ENCODE measurements at places on chromosomes 7 and 10.

GRCh38 chr7:43318188-43318770 is 205.8 kb downstream of the HECW1 start:
- DNase-seq = no peak

GRCh38 chr10:101015582-101015973 is 15.4 kb downstream of the PDZD7 start:
- no peak for DNase-seq

DNA sequence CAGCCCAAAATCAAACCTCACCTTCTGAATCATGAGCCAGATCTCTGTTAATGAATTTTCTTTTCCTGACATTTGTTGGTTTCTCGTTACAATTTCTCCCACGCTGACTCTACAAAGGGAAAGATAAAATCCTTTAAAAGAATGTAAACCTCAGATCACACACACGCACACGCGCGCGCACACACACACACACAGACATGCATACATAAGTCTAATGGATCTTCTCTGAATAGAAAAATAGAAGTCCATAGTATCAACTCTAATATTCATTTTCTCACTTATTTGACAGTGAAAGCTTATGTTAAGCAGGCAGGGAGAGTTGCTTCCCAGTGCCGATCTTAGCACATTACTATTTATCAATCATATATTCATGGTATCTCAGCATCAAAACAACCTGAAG is 1.4 kb downstream of the ETV1 start:
- DNase-seq = peak; percentile 18

GRCh38 chr7:18294411-18294810 is 201.1 kb upstream of the HDAC9 start:
- DNase-seq = no peak

- DNase-seq = no peak
Observed at GRCh38 chr7:135791543-135792362, 43.1 kb upstream of the FAM180A start.

DNA sequence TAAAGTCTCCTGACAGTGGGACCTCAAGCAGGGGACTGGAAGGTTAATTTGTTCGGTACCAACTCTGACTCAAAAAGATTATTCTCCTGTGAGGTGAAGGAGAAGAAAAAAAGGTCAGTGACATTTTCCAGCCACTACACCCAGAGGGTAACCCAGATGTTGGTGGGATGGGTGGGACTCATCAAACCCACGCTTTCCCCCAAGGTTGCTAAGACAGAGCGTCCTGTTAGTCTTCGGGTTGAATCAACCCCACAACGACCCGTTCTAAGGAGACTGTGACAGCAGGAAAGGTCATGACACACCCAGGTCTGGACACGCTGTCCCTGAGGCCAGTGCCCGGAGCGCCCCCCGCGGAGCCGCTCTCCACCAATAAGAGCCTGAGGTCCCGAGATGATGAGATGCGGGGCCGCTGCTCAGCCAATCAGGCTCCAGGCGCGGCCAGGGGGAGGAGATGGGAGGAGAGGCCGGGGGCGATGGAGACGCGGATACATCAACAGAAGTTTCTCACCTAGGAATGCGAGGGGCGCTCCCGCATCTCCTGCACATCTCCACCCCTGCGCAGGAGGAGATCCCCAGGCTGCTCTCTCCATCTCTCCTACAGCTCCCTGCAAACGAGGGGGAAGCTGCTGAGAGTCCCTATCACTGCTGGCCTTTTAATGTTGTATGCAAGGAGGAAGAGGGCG is at the start of gene WNT16:
Gene WNT16 (plus strand): TSS at position 493 of the 683 bp plus-strand sequence. CDS start 293 bp downstream, outside the sequence.
- peak; percentile 75 for DNase-seq

DNA sequence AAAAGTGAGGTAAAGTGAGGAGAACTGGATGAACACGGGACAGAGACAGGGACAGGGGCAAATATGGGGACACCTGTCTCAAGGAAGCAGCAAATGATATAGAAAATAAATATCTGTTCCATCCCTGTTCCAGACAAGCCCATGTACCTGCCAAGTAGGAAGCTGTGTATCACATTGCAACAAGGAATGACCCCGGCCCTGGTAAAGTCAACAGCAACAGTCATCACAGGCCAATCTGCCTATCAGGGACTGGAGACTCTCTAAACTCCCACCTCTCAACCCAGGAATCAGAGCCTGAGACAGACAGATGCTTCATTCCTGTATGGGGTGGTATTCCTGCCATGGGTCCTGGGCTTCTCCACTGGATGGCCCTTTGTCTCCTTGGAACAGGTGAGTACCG is 156.6 kb upstream of the PRSS1 start:
- DNase-seq = no peak

- no peak for DNase-seq
Observed at GRCh38 chr10:128534686-128535085, 408.5 kb upstream of the MKI67 start.

DNA sequence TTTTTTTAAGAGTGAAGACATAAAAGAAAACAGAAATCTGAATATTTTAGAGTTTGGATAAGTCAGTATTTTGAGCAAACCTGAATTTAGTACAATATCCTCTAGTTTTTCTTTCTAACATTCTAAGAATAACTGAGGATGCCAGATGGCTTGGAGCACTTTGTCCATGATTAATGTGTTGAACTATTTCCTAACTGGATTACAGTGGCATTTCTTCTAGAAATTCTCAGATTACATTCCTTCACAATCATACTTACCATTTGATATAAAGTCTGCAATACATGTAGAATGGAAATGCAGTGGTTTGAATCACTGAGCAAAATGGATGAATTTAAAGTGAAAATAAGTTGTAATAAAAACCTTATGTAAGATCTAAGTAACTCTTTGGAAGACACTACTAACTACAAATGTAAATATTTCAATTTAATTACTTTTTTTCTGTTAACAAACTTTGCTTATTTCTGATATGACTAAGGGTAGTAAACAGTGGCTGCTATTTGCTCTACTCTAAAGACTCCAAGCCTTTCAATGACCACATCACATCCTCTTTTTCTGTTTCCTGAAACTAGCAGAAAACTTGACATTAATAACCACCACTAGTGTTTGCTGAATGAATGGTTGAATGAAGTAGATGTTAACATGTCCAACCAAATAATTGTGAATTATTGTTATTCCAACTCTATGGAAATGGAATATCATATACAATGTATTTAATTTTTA is 102.8 kb downstream of the PRKG1 start:
- DNase-seq = no peak

DNA sequence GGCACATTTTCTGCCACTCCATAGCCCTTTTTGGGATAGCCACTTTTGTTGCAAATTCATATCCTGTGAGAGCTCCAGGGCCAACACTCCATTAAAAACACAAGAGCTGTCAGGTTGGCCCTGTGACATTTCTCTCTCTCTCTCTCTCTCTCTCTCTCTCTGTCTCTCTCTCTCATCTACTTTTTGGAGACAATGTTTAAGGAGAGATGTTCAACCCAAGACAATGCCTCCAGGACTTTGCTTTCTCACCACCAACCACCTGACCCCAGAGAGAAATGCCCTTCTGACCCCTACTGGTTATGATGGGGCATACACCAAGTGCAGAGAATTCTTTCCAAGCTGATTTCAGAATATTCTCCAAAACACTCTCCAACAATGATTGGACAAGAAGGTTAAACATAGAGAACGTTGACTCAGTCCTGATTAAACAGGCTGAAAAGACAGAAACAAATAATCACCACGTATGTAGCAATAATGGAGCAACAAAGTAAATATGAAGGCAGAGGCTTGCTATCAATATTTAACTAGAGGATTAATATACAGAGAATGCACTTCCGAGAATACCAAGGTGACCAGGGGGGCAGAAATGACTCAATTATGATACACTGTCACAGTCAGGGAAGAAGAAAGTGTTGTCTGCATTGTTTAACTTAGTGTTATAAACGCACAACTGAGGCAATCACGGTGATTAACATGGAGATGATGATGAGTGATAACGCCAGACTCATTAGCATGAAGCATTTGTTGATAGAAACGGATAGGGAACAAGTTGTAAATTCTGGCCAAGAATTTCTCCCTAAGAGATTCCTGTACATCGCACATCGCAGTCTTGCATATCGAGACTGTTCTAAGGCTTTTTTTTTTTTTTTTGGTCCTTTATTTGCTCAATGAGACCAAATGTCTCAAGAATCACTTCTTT is 178.5 kb downstream of the NRP1 start:
- DNase-seq = no peak

GRCh38 chr10:88038268-88038667 is 174.8 kb downstream of the PTEN start:
- no peak for DNase-seq

DNA sequence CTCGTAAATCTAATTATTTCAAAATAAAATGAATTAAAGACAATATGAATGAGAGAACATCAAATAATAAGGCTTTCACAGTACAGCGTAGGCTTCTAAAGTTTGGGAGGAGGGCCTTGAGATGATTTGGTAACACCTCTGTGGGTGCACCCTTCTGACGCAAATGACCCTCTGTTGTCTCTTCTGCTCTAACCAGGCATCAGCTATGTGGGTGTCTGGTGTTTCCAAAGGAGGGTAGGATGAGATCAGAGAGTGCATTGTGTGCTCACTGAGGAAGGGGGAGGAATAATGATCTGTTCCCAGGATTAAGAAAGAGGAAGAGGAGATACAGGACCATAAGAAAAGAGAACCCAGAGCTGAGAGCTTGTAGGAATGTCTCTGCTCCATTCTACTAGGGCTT is 420.4 kb downstream of the SDK1 start:
- DNase-seq = no peak

GRCh38 chr10:46292573-46293023 is 5.8 kb downstream of the ANTXRL start:
- DNase-seq = peak; percentile 68

- DNase-seq = peak; percentile 36
Observed at GRCh38 chr10:105974803-105975456, 1189.6 kb downstream of the SORCS1 start.

- no peak for DNase-seq
Observed at GRCh38 chr10:17109475-17110207, 20.0 kb downstream of the CUBN start.

- DNase-seq = no peak
Observed at GRCh38 chr10:52954407-52954806, 181.8 kb upstream of the MBL2 start.

DNA sequence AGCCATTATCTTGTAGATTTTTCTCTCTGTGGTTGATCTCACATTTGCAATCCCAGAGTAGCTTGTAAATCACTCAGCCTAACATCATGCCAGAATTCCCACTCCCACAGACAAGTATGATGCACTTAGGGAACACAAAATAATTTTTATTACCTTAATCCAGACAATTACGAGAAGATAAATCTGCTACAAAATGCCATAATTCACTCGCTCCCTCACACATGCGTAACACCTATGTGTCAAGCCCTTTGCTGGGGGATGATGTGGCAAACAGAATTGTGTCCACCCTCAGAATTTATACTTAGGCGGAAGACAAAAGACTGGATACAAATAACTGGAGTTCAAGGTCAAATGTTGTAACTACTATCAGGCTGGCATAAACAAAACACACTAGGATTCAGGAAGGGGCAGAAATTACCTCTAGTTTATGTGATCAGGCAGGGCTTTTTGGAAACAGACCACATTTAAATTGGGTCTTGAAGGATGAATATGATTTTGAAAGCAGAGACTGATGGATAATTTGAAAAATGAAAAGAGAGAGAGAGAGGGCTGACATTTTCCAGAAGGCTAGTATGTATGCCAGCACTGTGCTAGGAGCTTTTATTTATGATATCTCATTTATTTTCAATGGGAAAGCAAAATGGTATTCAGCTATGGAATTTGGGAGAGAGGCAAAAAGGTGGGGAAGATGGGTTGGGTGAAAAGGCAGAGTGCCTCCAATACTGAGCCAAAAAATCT is 69.8 kb downstream of the DOCK4 start:
- no peak for DNase-seq

GRCh38 chr7:10802526-10802925 is 171.1 kb upstream of the PHF14 start:
- no peak for DNase-seq

DNA sequence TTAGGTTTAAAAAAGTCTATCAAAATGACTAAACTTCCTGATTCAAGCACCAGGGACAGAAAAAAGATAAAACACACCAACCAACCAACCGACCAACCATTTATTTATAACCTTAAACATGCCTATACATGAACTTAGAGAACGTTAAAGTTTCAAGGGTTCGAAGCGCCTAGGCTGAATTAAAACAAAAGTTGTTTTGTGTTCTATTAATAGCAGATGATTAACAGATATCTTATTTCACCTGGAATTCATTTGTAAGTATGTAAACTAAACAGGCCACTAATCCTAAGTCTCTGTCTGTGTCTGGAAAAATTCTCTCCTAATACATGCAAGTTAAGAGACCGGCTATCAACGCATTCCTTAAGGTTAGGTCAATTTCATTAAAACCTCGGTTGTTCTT is 1.4 kb downstream of the BAIAP2L1 start:
- DNase-seq = no peak

- DNase-seq = no peak
Observed at GRCh38 chr7:746155-747061, 19.3 kb upstream of the PRKAR1B start.

DNA sequence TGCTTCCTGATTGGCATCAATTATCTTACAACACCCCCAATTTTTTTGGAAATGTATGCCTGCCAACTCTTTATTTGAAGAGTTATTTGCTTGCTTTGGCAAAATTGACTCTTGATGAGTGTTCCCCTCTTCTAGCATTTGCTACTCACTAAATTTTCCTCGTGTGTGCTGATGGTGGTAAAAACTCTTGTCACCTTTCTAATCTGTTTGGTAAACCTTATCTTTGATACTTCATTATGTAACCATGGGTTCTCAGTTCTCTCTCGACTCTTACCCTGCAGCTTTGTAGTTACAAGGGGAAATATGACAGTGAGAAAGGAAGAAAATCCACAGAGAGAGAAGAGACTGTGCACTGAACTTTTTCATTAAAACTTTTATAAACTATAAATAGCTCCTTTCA is 102.5 kb downstream of the CDK14 start:
- no peak for DNase-seq
